ENCODE measurements at places on chromosomes 1 and 21.

- DNase-seq: no peak
Observed at GRCh38 chr1:226829105-226829504, 41.3 kb upstream of the PSEN2 start.

DNA sequence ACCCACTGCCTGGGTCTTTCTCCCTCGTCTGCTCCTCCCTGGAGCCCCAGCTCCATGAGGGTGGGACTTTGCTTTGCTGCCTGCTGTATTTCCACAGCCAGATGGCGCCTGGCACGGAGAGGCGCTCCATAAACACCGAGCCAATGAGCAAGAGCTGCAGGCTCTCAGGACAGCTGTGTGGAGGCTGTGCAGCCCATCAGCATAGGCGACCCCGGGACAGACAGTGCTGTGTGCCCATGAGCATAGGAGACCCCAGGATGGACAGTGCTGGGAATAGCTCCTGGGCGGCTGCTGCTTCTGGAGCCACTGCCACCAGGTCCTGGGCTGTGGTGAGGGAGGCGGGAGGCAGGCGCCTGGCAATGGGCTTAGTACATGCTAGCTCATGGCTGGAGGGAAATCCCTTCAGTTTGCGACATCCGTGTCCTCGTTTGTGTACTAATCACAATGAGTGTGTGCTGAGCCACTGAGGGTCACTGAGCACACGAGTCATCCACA lies 29.2 kb downstream of the CEP104 start:
- no peak for DNase-seq

DNA sequence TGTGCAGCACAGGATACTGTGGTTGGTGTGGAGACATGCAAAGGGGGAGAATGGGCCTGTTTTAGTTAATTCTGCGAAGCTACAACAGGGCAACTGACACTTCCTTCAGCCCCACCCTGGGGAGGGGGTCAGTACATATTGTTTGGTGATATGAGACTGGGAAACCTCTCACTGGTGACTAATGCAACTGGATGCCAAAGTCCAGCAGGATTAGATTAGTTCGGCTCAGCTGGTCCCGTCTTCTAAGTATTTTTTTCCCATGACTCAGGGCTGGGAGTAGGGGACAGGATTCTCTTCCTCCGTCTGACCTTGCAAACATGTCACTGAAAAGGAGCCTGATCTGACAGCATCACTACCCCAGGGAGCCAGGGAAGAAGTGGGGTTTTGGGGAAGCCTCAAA lies 43.0 kb downstream of the PLXNA2 start:
- DNase-seq: no peak

DNA sequence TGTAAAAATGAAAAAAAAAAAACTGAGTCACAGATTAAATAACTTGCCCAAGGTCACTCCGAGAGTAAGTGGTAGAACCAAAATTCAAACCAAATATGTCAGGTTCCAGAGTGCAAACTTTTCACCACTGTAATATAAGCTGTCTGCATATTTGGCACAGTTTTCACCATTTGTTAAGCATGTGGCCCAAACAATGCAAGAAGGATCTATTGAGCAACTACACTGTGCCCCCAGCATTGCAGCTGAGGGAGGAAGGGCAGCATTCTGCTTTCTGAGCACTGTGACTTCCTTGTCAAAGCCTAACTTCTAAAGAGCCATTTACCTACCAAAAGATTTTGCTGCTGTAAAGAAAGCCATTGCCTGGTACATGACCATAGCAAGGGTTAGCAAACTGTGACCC lies 133.4 kb downstream of the SYT2 start:
- DNase-seq: no peak

DNA sequence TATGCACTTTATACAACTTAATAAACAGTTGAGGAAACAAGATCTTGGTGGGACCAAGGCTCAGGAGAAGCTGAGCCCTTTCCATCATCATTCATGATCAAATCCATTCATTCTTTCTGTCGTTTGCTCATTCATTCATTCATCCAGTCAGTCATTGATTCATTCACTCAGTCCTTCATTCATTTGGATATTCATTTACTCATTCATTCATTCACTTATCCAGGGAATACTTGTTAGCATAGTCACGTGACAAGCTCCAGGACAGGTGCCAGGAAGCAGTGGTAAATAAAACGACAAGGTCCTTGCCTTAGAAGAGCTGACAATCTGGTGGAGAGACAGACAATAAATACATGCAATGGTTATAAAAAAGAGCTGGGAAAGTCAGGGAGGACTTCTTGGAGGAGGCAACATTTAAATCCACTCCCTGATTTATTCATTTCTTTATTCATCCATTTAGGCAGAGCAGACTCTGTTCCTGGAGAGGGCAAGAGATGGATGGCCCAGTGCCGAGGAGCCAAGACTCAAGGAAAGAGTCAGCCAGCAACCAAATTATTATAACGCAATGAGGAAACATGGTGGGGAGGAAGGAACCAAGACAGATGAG lies 74.1 kb upstream of the CASZ1 start:
- no peak for DNase-seq
